ENCODE measurements at places on chromosomes 16 and 17.

DNA sequence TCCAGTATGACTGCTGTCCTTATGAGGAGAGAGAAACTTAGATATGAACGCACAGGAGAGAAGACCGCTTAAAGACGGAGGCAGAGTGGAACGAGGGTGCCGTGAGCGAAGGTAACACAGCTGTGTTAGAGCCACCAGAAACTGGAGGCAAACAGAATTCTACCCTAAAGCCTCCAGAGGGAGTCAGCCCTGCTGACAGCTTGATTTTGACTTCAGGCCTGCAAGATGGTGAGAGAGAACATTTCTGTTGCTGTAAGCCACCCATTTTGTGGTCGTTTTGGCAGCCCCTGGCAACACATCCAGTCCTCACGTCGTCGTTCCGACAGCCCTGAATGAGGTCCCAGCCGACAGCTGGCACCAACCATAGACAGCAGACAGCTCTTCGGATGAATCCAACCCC is 2.8 kb upstream of the SPATA2L start:
- DNase-seq, result no peak

DNA sequence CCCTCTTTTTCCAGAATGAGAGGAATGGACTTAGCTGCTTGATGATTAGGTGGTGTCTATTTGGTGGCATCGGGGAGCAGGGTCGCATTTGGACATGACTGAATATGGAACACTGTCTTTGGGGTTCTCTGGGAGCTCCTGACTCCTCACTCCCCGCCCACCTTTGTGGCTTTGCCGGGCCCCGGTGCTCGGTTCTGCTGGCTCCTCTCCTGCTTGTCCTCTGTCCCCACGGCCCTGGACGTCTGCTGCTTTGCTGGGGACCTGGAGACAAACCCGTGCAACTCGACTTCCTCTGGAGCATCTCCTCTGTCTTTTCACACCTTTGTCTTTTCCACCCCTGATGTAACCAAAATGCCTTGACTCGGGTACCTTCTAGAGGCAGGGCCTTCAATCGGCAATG is 135.7 kb downstream of the IRX3 start:
- DNase-seq, result no peak

- DNase-seq, result no peak
Observed at GRCh38 chr16:84714028-84714427, 14.2 kb downstream of the USP10 start.

DNA sequence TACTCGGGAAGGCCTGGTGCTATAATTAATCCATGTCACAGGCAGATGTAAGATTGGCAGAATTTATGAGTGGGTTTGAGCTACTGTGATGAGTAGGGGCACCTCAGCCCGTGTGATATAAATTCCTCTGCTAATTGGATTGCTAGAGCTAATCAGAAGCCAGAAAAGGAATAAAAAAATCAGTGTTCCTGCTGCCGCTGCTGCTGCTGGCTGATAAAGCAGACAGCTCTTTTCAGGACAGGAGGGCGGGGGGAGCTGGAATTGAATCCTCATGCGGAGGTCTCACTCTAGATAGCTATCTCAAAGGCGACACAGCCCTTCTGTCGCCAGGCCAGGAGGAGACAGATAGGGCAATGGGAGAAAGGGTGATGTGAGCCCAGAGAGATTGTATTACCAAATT is 182.7 kb upstream of the ZFHX3 start:
- DNase-seq, result no peak

- no peak for DNase-seq
Observed at GRCh38 chr17:78781893-78782304, at the start of gene CYTH1. TSS of gene CYTH1 (minus strand) at chr17:78782273. CDS start at chr17:78782223, 50 bp downstream.

DNA sequence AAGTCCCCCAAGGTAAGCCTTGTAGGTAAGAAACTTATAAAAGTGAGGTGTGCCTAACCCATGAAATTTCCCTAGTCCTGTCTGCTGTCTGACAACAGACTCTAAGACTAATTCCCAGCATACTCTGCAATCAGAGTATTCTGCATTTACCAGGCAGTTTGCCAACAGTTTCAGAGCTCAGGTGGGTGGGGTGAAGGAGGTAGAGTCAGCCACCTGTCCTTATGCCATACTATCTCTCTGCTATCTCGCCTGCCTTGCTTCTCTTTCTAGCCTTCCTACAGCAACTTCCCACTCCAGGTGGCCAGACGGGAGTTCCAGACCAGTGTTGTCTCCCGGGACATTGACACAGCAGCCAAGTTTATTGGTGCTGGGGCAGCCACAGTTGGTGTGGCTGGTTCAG is 2.3 kb downstream of the ATP5MC1 start:
- DNase-seq, result no peak

Data from activated CD4-positive, alpha-beta memory T cell treated with anti-CD3 and anti-CD28 coated beads, Interleukin-2, amount 10 ng/mL, durations not matched to agents 7 days and 5 days (primary cell).